ENCODE measurements at places on chromosomes 1 and 21. TPM values are rescaled to one million over a fixed set of nuclear protein-coding genes. Genes with fewer than 3 reads are reported as not detected.

- H3K4me1 ChIP-seq, result peaks cover 11% of the 10 kb centered on the region
- H3K4me3 ChIP-seq, result no peak overlapping the region
- no peaks in the 10 kb centered on the region for H3K27me3 ChIP-seq
- H3K36me3 ChIP-seq, result no peaks in the 10 kb centered on the region
Observed at GRCh38 chr1:61158591-61158990, 76.2 kb downstream of the NFIA start.

- no peaks in the 10 kb centered on the region for H3K27me3 ChIP-seq
- DNase-seq, result no peak
Observed at GRCh38 chr1:3061981-3062615, 6.9 kb upstream of the PRDM16 start.

DNA sequence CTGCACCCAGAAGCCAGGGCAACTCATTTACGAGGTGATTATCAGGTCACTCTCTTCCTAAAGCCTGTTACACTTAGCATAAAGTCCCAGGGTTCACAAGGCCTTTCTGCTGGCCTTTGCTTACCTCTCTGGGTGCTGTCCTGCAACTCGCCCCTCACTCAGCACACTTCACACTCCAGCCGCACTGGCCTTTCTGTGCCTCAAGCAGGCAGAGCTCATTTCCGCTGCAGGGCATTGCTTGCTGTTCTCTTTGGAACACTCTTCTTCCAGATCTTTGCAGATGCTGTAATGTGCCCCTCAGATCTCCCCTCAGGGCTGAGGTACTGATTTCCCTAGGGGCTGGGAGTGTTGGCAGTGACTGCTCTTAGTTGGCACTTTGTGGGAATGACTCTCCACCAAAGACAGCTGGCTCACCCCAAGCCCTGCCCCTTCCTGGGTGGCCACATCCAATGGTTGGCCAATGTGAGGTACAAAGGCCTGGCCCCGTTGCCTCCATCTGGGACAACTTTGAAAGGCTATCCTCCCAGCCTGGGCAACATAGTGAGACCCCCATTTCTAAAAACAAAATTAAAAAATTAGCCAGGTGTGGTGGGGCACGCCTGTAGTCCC is 50.8 kb upstream of the SSBP3 start:
- no peaks in the 10 kb centered on the region for H3K27me3 ChIP-seq
- no peak for DNase-seq
- no peak overlapping the region for H3K27ac ChIP-seq
- no peak overlapping the region for H3K4me3 ChIP-seq
- H3K36me3 ChIP-seq, result no peaks in the 10 kb centered on the region

Gene DNALI1
- polyA plus RNA-seq, result 0.09 TPM

Gene ZMYM4
- 26.2 TPM for polyA plus RNA-seq

All from CD8-positive, alpha-beta memory T cell (primary cell).